Stimulated activated CD8-positive, alpha-beta memory T cell treated with anti-CD3 and anti-CD28 coated beads, Interleukin-15, amount 100 ng/mL, for 4 hours (primary cell): ENCODE measurements at places on chromosomes 4 and X.

DNA sequence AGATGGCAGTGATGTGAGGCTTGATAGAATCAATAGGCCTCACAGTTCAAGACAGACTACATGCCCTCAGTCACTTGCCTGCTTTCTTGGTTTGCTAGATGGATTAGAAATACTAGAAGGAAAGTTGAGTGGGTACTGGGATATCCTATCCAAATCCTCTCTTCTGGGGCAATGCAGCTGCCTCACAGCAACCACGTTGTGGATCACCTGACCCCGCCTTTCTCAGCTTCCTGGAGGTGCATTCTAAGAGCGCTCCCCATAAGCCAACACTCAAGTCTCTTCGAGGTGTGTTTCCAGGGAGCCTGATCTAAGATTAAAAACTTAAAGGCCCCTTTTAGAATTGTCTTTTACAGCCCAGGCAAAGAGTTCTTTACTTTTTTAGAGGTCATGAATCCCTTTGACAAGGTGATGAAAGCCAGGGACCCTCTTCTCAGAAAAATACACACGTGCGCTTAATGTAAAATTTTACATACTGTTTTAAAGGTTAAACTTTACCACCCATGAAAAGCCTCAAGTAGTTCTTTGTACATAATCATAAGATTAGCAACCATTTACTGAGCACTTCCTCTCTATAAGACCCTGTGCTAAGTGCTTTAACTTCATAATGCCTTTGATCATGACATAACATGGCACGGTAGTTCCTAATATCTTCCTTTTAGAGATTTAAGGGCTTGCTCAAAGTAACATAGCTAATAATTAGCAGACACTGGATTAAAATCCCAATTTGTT, 840 bp upstream of the RPL34 start:
- no peak for DNase-seq

- DNase-seq = no peak
These were observed 1.0 kb upstream of the PRDX4 start for GRCh38 chrX:23666282-23666681.

GRCh38 chr4:123031664-123032063, 109.3 kb upstream of the NUDT6 start:
- DNase-seq = no peak

DNA sequence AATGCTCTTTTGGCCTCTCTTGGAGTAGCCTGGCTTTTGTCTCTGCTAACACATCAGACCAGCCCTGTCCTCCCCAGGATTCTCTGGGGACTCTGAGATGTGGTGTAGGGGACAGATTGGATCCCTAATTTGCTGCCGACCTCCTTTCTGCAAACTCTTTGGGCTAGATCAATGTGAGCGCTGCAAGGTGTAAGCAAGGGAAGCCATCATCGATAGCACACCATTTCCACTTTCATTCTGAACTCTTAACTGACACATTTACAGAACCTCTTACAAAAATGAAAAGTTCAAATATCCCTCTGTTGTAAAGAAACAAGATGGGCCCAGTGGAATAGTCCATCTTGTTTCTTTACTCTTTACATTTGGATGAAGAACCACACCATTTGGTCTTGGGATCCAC, 46.6 kb downstream of the PGRMC2 start:
- DNase-seq = no peak

DNA sequence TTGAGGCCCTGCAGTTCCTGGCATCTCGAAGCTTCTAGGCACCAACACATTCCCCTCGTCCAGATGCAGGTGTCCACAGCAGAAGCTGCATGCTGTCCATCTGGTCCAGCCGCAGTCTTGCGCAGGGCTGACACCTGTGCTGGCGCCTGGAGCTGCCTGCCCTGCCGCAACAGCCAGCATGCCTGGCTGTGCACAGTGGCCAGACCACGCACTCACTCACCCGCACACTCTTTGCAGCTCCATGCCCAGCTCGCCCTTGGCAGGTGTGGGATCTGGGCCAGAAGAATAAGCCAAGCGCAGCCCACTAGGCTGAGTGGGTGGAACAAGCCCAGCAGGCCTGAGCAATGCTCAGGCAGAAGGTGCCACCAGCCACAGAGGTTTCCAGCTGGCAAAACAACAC, 125.6 kb downstream of the PARM1 start:
- no peak for DNase-seq

DNA sequence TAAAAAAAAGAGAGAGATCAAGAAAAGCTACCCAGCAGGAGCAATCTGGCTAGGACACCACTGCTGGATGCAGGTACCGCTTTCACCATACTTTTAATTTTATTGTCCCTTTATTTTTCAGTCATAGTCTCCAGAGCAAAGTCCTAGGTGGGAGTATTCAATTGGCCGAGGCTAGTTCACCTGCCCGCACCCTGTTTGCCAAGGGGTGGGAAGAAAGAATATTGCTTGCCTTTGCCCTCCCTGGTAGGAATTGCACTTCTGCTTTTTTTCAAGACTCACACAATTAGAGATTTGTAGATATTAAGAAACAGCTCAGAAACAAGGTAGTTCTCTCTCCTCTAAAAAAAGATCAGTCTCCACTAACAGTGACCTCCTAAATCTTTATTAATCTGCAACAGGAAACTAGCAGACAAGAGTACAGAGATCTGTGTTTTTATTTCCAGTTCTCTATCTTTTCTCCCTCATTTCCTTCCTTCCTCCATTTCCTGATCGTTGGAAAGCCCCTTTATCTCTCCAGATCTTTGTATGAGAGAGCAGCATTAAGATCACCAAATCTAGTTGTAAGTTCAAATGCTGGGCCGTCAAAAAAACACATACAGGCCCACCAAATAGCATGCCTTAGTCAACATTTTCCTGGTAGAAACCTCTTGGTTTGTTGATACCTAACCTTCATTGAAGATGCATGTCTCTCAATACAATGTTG, 9.4 kb upstream of the RPGR start:
- no peak for DNase-seq

DNA sequence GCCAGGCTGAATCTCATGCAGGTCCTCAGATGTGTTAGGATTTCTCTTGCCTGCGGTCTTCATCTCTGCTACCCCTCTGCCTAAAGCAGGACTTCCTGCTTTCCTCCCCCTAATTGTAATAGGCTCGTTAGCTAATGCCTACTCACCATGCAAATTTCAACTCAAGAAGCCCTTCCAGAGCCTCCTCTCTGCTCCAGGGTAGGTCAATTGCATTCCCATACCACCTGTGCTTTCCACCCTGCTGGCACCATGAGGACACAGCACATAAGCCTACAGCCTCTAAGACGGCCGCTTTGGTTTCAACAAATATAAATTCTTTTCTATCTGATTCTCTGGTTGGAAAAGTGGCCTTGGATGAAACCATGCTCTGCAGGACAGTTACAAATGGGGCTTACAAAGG, 93.9 kb downstream of the QDPR start:
- no peak for DNase-seq

GRCh38 chr4:100806988-100807387, 289.2 kb upstream of the EMCN start:
- no peak for DNase-seq
